ENCODE measurements at places on chromosomes 3 and 15. TPM values are rescaled to one million over a fixed set of nuclear protein-coding genes. Genes with fewer than 3 reads are reported as not detected.

DNA sequence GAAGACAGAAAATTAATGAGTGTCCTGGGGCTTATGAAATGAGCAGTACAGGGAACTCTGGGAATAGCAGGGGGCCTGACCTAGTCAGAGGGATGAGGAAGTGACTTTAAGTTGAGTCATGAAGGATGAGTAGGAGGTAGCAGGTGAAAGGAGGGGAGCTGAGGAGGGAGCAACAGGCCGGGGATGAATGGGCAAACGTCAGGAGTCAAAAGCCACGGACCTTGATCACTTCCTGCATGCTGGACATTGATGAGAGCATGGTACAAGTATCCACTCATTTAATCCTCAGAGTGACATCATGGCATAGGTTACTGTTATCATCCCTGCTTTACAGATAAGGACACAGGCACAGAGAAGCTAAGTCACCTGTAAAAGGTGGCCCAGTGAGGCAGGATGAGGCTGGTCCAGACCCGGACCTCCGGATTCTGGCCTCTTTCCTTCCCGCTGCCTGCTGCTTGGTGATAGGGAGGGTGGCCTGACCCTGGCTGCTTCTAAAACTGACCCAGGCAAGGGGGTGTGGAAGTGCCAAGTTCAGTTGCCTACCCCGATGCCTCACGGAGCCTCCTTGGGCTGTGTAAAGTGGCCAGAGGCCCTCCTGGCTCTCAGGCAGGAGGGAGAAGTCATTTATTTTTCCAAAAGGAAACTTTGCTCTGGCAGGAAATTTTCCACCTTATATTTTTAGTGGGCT, 7.6 kb downstream of the CORO2B start:
- DNase-seq = no peak

DNA sequence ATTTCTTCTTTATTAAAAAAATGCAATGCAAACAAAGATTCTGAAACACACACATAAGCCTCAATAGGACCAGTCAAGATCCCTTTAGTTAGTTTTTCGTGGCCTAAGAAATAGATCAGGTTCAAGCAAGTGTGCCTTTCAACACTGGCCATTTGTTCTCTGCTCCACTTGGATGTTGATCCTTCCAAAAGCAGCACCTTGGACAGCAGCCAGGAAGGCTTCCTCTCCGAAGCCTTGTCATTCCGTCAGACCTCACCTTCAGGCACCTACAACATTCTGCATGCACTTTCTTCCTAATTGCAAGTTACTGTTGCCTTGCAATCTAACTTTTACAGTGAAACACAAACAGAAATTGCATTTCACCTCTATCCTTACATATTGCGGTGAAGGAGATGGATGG, 155.9 kb upstream of the FEZF2 start:
- DNase-seq = no peak

DNA sequence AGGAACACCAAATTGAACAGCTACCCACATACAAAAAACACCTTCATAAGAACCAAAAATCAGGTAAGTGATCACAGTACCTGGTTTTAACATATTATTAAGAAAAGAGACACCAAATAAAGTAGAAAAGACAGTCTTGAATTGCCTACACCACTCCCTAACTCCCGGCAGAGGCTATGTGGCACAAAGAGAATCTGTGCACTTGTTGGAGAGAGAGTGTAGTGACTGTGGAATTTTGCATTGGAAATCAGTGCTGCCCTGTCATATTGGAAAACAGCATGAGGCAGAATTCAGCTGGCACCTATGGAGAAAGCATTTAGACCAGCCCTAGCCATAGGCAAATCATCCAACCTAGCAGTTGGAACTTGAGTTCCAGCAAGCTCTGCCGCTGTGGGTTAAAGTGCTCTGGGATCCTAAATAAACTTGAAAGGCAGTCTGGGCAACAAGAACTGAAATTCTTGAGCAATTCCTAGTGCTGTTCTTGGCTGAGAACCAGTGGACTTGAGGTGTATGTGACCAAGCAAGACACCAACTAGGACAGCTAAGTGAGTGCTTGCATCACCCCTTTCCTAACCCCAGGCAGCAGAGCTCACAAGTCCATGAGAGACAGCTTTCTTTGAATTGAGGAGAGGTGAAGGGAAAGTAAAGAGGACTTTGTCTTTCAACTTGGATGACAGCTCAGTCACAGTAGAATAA, 969.6 kb upstream of the ALCAM start:
- DNase-seq = no peak

SAMD7 gene
- total RNA-seq = not detected
